AG04449 (cell line): ENCODE measurements at places on chromosomes 11 and 22.

- DNase-seq, result no peak
These were observed 18.4 kb downstream of the FADS2 start for GRCh38 chr11:61846362-61847020.

DNA sequence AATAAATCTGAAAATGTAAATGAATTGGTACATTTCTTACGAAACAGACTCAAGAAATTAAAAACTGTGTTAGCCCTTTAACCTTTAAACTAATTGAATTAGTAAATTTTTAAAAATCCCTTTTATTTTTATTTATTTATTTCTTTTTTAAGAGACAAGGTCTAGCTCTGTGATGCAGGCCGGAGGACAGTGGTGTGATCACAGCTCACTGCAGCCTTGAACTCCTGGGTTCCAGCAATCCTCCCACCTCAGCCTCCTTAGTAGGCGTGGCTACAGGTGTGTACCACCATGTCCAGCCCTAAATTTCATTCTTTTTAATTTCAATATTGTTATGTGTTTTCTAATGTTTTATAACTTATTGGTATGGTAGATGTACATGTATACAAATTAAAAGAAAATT is 72.6 kb downstream of the MYEOV start:
- no peak for DNase-seq

GRCh38 chr22:25023879-25024278 is 71.4 kb downstream of the KIAA1671 start:
- no peak for DNase-seq

GRCh38 chr11:12290477-12290922 is 86.9 kb upstream of the PARVA start:
- DNase-seq, result no peak

- peak; percentile 41 for DNase-seq
These were observed 7.2 kb downstream of the AHNAK start for GRCh38 chr11:62539238-62539925.

DNA sequence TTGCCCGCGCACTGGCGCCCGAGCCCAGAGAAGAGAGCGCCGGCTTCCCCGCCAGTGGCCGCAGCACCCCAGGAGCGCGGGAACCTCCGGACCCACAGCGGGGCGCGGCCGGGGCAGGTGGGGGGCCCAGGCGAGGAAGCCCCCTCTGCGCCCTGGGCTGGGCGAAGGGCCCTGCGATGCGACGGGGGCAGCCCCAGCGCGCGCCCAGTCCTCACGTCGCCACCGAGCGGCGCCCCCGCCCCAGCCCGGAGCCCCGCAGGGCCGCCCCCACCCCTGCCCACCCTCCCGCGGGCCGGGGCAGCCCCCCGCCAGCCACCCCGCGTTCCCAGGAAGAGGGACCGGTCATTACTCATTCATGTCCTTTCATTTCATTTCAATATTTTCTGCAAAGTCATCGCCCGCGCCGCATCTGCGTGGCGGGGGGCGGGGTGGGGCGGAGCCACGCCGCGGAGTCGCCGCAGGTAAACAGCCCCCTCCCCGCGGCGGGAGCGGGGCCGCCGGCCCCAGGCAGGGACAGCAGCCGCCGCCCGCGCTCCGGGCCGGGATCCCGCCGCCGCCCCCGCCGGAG is 673 bp upstream of the PANX2 start:
- DNase-seq, result no peak

DNA sequence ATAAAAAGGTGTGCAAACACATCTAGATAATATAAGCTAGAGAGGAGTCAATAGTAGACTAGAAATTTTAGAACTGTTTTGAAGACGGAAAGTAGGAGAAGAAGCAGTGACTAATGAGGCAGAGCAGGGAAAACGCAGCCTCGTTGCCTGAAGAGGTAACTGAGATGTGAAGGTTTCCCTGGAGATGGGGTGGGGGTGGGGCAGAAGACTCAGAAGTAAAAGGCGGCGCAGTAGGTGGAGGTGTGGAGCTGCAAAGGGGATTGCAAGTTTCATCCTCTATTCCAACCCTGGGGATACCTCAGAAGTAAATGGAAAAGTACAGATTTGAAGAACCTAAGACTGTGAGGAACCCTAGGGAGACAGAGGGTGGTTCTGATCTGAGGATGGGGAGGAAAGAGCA is 109.5 kb downstream of the TMPRSS5 start:
- DNase-seq, result no peak

DNA sequence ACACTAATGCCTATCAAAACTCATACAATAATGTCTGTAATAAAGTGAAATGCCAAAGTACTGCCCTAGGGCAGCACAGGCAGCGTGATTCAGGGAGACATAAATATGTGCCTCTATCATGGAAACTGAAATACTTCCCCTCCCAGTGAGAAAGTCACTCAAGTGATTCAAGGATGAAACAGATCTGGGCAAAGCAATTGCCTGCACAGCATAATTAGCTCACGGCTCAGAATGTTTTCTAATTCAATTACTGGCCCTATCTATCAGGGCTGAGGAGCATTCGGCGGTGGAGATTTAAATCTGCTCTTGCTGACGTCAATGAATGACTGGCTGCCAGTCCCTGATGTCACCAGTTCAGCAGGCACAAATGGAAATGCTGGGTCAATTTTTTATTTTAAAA is 27.7 kb upstream of the PPP2R1B start:
- DNase-seq, result peak; percentile 57

GRCh38 chr11:31816468-31817053 is 5.4 kb upstream of the PAX6 start:
- no peak for DNase-seq

DNA sequence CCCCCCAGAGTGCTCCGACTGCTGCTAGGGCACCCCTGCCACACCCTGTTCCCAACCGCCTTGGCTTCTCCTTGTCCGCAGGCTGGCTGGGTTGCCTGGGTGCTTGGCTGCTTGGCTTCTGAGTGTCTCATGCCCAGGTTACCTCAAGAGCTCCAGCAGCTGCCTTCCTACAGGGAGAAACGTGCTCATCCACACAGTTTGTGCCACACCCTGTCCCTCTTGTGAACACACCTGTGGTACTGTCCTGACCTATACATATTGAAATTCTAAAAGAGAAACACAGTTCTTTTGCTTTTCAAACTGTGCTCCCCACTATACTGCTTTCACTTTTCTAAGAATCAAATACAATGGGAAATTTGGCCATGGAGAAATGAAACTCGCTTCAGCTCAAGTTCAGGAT is 191.4 kb downstream of the DBX1 start:
- no peak for DNase-seq

DNA sequence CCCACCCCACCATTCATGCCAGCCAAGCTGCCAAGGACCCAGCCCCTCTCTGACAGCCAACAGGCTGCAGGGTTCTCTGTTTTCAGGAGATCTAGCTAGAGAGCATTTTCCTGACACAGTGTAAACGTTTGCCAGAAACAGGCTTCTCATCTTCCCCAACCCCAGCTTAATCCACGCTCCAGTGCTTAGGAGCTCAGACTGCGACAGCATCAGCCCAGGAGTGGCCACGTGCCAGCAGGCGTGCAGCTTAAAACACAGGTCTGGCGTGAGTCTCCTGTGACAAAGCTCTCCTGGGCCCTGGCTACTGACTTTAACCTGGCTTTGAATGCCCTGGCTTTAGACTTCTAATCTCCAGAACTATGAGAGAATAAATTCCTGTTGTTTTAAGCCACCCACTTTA is 66.6 kb downstream of the GALNT18 start:
- no peak for DNase-seq

DNA sequence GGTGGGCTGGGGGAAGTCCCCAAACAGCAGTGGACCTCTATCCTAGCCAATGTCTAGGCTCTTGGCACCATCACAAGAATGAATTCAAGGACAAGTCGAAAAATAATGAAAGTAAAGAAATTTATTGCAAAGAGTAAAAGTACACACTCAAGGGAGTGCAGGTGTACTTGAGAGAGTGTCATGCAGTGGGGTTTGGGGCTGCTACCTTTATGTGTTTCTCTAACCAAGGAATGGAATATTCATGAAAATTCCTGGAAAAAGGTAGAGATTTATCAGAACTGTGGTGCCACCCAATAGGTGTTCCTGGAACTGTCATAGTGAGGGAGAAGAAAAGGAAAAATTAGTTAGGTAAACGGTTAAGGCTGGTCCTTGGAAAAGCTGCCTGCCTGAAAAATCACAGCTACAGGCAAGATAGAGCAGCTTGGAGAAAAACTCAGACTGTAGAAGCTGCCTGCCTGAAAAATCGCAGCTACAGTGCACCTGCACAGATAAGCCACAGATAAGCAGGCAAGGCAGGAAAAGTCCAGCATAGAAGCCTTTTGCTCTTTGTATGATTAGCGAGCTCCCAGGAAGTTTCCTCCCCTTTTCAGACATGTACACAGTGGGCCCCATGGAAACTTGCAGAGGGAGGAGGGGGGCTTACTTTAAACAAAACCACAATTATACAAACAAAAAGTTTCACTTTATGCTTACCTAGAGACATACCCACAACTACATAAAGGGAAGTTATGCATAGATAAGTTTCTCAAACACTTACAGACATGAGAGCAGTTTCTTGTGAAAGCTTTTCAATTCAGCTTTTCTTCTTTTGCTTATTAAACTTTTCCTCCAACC is 71.4 kb upstream of the B3GNT6 start:
- no peak for DNase-seq

- no peak for DNase-seq
These were observed 28.5 kb downstream of the RSPH14 start for GRCh38 chr22:23113067-23113846.

DNA sequence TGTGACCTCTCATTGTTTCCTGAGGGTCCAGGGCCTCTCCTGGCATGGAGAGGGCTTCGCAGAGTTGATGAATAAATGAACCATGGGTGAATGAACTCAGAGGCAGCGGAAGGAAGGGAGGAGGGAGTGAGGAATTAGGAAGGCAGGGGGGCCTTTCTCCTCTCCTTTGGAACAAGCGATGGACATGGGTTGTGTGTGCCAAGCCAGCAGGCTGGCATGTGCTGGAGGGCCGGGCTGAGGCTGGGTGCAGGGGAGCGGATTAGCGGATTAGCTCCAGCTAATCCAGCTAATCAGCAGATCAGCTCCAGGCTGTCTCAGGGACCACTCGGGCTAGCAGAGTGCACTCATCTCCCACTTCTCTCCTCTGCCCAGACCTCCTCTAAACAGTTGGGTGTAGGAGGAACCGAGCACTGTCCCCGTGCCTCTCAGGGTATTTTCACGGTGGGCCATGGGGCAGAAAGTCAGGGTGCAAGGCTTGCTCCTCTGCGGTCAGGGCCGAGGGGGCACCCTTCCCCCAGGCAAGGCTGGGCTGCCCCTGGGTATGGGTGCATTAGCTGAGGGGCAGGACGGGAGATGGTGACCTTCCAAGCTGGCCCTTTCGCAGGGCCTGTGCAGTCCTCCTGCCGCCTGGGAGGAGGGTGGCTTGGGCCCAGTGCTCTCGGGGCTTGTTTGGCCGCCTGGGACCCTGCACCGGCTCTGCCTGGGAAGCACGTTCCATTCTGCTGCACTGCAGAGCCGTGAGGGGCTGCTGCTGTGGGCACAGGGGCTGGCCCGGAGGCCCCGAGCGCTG is 120.3 kb upstream of the B3GAT1 start:
- no peak for DNase-seq

DNA sequence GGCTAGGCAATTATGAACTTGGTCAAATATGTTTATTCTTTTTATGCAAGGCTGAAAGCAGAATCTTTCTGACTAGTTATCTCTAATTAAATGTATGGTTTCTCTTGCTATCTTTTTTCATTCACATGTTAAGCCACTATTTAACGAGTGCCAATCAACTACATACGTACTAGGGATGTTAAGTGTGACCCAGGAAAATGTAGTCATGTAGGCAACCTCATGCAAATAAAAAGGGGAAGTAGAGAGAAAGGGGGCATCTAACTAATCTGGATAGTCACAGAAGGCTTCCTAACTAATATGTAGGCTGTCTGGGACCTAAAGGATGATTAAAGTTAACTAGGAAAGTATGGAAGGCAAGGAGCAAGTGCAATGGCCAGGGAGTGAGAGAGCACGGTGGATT is 23.5 kb downstream of the TBRG1 start:
- no peak for DNase-seq

- DNase-seq, result no peak
These were observed 22.3 kb downstream of the SMCO4 start for GRCh38 chr11:93520726-93521509.

DNA sequence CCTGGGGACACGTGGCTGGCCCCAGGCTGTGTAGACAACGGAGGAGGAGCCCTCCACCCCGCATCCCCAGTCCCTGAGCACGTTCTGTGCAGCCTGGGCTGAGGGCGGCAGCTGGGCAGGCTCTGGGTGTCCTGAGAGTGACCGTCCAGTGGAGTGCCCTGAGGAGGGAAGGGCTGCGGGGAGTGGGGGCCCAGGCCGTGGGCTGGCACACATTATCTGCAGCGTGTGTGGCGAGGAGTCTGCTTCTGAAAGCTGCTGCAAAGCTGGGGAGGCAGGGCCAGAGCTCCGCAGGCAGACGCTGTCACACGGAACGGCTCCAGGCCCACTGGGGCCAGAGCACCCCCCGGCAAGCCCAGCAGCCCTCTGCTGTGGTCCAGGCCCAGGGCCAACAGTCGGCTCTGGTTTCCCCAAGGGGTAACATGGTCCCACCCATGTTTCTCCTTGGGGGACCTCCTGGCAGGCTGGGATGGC is 835 bp upstream of the ANO9 start:
- DNase-seq, result no peak

GRCh38 chr11:76231121-76231738 is 24.9 kb upstream of the WNT11 start:
- no peak for DNase-seq

GRCh38 chr11:86469491-86470388 is 95.1 kb downstream of the CCDC81 start:
- no peak for DNase-seq

- no peak for DNase-seq
These were observed 103.0 kb upstream of the OPCML start for GRCh38 chr11:133635244-133635739.

DNA sequence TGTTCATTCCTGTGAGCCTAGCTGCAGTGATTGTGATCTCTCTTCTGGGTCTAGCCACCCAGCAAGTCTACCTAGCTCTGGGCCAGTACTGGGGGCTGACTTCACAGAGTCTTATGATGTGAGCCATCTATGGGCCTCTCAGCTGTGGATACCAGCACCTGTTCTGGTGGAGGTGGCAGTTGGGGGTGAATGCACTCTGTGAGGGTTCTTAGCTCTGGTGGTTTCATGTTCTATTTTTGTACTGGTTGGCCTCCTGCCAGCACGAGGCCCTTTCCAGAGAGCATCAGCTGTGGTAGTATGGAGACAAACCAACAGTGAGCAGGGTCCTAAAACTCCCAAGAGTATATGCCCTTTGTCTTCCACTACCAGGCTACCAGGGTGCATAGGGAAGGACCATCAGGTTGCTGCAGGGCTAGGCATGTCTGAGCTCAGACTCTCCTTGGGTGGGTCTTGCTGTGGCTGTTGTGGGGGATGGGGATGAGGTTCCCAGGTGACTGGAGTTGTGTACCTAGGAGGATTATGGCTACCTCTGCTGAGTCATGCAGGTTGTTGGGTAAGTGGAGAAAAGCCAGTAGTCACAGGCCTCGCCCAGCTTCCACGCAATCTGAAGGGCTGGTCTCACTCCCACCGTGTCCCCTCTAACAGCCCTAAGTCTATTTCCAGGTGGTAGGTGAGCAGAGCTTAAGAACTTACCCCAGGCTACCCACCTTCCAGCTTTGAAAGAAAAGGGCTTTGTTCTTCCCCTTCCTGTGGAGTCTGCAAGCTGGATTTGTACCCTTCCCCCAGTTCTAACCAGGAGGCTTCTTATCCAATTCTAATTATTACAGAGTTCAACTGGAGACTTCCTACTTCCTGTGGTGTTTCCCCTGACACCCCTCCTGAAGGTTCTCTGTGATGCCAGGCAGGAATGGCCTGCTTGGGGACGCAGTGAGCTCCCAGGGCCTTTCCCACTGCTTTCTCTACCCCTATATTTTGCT is 250.7 kb downstream of the LUZP2 start:
- DNase-seq, result no peak
